Omental fat pad (tissue), 4 donors: ENCODE measurements at places on chromosomes 6 and 20.

- DNase-seq = no peak
Observed at GRCh38 chr6:16544006-16544405, 217.3 kb downstream of the ATXN1 start.

GRCh38 chr6:119193707-119194106 lies 115.2 kb upstream of the FAM184A start:
- DNase-seq = no peak

- DNase-seq = no peak
Observed at GRCh38 chr6:56292505-56293181, 45.3 kb upstream of the COL21A1 start.

DNA sequence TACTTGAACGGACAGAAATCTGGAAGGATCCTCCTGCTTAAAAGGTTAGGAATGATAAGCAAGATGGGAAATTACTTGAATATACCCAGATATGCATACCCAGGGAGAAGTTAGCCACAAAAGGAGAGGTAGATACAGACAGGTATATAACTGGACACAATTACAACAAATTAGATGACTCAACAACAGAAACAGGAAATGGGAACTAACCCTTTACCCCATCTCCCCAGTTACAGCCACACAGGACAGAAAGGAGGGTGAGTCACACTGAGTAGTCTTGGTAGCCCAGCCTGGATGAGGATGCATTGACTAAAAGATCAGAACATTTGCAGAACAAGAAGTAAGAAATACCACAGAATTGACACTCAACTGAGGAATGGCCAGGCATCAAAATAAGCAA lies 61.2 kb downstream of the C6orf52 start:
- DNase-seq = no peak
